ENCODE measurements at places on chromosomes 2 and 18.

GRCh38 chr2:9556121-9556743 lies 602 bp upstream of the ADAM17 start:
- peak; percentile 29 for ATAC-seq

GRCh38 chr2:177147834-177148445 lies 64.7 kb upstream of the HNRNPA3 start:
- no peak for ATAC-seq

DNA sequence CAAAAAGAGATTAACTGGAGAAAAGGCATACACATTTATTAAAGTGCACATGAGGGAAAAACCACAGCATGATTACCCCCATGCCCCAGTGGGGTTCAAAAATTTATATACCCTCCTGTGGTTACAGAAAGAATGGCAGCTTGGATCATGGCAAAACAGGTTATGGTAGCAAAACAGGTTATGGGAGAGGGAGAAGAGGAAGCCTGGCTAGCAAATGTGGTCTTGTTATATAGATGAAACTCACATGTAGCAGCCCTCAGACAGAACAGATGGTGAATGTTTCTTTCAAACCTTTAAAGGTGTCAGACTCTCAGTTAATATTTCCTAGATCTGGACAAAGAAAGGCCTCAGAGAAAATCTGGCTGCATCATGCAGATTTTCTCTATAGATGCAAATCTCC lies 178.2 kb upstream of the ZC3H15 start:
- no peak for ATAC-seq

GRCh38 chr2:162123806-162124758 lies 28.0 kb downstream of the GCG start:
- ATAC-seq: peak; percentile 73

GRCh38 chr2:239064253-239064652 lies 216.4 kb downstream of the TWIST2 start:
- no peak for ATAC-seq

GRCh38 chr2:223580951-223581350 lies 21.2 kb downstream of the SCG2 start:
- peak; percentile 92 for ATAC-seq

DNA sequence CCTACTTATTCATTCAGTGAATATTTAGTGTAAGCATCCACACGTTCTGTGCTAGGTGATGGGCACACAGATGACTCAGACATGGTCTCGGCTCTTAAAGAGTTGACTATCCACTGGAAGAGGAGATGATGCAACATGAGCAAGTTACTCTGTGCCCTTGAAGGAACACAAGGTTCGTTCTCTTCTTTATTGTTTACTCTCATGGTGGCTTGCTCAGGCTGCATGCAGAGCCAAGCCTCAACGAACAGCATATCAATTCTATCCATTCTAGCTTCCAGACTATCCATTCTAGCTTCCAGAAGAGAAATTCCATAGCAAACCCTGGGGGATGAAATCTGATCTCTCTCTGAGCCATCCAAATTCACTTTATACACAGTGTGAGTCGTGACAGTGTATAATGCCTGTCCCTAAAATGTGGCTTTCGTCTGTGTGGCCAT lies 68.1 kb upstream of the CTAGE1 start:
- no peak for ATAC-seq

DNA sequence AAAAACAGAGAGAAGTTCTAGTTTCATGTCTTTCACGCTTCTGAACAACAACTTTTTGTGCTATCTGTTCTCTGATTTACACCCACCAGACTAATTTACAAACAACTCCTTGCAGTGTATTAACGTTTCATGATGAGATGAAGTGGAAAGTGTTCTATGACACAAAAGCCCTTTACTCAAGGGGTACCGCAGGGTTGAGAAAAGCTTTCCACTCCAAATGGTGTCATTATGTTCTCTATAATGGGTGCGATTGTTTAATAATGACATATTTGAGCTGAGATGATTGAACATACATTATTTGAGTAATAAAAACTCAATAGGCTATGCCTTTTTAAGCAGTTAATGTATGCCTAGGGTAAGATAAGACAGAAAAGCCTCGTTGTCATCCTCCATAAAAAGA lies 76.3 kb downstream of the ACTR3 start:
- no peak for ATAC-seq

DNA sequence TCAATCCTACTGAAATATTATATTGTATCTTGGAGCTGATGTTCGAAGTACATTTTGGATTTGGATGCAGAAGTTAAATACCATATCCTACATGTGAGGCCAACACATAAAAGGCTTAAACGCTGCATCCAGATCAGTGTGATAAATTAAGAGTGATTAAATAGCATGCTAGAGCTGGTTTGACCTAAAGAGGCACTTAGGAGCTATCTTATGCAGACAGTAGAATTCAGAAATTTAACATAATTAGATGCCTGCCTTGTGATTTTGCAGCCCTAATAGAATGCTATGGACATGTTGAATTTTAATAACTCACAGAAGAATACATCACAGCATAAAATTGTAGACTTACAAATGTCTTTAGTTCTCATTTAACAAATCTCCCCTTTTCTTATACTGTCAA lies 501.2 kb upstream of the LINC00305 start:
- no peak for ATAC-seq

GRCh38 chr2:178550352-178550751 lies 70.1 kb downstream of the PLEKHA3 start:
- no peak for ATAC-seq

DNA sequence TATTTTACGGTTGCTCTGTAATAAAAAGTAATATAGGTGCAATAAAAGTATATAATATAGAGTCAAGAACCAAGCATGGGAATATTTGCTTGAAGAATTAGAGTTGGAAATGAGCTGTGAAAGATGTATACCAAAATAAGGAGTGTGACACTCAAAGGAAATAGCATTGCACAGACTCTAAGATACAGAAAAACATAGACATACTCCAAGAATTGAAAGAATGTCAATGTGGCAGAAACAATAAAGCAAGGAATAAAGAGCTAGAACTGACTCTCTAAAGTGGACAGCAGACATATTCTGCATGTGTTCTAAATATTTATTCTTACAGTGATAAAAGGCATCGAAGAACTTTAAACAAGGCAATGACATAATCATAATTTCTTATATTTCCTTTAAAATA lies 561.1 kb upstream of the SETBP1 start:
- peak; percentile 54 for ATAC-seq

GRCh38 chr18:41569867-41570266 lies 385.2 kb upstream of the PIK3C3 start:
- ATAC-seq: no peak

DNA sequence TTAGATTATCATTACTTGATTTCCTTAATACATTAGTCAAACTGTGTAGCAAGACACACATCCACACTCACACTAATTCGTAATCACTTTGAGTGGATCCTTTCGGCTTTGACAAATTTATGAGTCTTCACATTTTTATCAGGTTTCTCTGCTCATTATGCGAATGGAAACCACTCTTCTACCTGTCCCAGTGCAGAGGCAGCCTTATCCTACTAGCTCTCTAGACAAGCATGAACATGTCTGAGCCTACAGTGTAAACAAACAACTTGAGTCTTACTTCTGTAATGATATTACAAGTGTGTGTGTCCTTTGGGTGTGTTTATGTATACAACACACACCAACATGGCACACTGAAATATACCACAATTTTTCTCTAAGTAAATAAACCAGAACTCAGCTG lies 361.9 kb upstream of the CHST9 start:
- no peak for ATAC-seq

GRCh38 chr18:31711365-31712172 lies 27.2 kb upstream of the B4GALT6 start:
- no peak for ATAC-seq

DNA sequence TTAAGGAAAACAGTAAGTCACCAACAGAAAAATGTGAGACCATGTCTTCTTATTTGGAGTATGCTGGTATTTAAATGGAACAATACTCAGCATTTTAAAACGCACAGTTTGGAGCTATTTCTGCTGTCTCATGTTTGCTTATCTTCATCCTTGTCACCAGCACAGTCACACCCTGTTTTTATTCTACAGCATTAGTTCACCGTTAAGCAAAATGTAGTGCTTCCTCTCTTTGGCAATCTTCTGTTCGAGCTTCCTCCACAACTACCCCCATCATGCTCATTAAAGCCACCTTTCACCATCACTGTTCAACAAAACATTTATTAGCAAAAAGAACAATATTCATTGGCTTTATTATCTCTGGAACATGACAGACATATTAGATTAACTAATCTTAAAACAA lies 64.0 kb downstream of the SLC40A1 start:
- no peak for ATAC-seq

GRCh38 chr2:43898134-43898837 lies 59.5 kb downstream of the ABCG8 start:
- ATAC-seq: no peak
